ENCODE measurements at places on chromosomes 5 and 9.

GRCh38 chr9:134435550-134436378 lies 109.5 kb downstream of the RXRA start:
- no peak for DNase-seq

GRCh38 chr5:24381861-24382489 lies 262.8 kb downstream of the CDH10 start:
- DNase-seq = no peak

- no peak for DNase-seq
Observed at GRCh38 chr5:79872291-79872690, 118.8 kb downstream of the MTX3 start.

DNA sequence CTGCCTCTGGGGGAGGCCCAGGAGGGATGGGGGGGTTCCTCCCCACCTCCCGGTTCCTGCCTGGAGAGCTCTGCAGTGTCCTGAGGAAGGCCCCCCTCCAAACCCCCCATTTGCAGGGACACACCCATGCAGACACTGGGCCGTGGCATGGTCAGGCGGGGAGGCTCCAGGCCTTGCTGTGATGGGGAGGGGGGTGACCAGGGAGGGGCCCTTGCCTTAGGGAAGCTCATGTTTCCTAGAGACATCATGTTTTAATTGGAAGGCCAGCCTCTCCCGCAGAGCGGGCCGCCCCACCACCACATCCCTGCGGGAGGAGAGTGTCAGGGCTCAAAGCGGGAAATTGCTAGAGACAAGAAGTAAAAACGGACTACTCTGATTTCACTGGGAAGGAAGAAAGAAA lies 12.0 kb downstream of the PRRX2 start:
- no peak for DNase-seq

- no peak for DNase-seq
Observed at GRCh38 chr5:30831605-30832004, 361.9 kb upstream of the CDH6 start.

DNA sequence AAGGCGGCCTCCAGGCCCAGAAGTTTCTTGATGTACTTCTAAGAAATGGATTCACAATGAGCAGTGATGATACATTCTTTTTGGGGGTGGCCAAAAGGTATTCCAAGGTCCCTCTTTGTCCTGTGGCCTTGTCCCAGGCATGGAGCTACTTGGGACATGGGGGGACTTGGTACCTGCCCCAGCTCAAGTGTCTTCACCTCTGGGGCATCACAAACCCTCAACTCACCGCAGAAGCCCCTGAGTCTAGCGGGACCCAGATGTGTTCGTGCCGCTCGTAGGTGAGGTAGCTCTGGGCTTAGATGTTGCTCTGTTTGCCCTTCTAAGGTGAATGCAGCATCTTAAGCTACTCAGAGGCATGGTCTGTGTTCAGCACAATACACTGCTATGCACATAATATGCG lies 338.0 kb upstream of the IRX4 start:
- no peak for DNase-seq

DNA sequence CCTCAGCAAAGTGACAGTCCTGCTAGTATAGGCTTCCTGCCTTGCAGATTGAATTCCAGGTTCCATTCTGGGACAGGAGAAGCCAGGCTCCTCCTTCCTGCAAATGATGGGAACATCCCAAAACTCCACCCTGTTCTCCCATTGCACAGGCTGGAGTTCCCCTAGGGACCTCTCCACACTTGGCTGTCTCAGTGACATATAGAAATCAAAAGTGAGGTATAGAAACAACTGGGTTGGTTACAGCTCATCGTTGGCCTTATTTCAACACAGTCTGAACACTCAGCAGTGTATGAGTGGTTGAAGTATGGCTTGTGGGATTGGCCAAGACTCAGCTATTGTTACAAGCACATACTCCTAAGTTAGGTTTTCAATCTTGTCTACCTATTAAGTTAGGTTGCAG lies 157.8 kb upstream of the FTMT start:
- no peak for DNase-seq

GRCh38 chr5:173246135-173246495 lies 11.1 kb upstream of the NKX2-5 start:
- DNase-seq = no peak
